ENCODE measurements at places on chromosomes 4 and X.

GRCh38 chrX:1423215-1423614, 29.5 kb downstream of the ASMTL start:
- no peak for DNase-seq

DNA sequence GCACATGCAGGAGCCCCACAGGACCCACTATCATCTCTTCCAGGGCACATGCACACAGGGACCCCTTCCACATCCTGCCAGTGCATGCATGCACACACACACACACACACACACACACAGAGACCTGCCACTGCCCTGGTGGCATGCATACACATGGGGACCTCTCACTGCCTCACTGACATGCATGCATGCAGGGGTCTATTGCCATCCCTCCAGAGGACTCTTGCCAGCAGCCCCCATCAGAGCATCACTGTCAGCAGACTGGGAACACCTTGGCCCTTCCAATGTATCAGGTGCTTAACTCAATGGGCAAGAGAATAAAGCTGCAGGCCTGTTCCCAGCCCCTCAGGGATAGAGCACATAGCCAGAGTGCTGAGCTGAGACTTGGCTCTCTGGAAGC, 433.6 kb upstream of the PPP1R2C start:
- DNase-seq = no peak

GRCh38 chr4:128686810-128687209, 122.7 kb upstream of the JADE1 start:
- no peak for DNase-seq

DNA sequence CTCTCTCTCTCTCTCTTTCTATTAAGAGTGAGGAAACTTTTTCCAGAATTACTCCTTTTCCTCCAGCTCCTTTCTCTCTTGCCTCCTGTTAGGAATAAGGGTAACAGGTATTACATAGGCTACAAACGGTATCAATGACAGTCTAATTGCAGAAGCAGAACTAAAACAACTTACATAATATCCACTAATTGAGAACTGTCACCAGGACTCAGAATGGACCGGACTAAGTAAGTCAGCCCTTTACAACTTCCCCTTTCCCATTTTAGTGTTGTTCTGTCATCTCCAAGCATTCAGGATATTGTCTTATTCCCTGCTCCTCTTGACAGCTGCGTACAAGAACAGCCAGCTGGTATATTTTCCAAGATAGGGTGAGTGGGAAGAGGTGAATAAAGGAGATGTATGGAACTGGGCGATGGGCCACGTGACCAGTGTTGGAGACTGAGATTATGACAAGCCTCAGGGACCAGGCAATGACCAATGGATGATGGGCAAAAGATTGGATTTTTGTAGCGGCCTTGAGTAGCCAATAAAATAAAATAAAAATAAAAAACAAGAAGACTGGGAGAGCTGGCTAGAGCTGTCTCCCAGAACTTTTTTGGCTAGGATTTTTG, 2.3 kb upstream of the FNIP2 start:
- no peak for DNase-seq

DNA sequence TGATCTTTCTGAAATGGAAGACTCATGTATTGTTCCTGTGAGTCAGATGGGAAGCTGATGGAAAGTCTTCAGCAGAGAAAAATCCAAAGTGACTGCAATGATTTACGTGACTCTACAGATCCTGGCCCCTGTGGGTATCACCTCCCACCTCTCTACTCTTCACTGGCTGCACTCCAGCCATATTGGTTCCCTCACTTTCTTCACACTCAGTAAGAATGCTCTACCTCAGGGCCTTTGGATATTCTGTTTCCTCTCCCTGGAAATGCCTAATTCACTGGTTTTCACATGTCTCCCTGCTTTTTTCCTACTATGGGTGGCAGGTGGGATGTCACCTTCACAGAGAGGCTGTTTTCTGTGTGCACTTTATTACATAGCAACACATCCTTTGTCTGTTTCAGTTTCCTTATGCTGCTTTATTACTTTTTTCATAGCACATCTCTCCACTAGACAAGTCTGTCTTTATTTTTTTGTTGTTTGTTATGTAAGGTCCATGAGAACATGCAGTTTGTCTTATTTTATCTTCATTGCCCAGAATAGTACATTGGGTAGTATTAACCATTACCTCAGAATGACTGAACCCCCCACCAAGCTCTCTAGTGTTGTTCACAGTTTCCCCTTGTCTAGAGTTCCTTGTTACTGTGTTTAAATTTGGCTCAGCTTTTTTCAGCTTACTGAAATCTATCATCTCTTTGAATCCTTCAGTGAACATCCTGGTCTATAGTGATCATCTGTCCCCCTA, 57.6 kb upstream of the CLNK start:
- no peak for DNase-seq

DNA sequence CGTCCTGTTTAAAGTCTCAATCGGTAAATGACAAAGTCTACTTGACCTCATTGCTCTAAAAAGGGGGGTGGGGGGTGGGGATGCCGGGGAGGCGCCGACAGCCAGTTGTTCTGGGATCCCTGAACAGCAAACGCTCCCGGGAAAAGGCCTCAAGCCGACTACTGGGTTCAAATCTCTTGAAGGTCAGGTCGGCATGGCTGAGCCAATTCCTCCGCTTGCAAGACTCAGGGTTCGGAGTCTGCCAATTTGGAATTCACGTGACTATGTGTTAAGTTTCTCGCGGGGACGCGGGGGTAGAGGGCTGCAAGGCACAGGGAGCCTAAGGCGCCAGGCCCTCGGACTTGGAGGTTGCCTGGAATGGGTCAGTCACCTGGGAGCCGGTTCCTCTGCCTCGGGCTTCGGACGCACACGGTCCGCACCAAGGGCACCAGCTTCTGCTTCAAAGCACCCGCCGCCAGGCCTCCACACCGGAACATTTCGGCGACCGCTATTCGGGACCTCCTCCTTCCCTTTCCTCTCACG, 399 bp downstream of the AIFM1 start:
- no peak for DNase-seq

GRCh38 chrX:39563178-39563577, 534.6 kb downstream of the BCOR start:
- DNase-seq = no peak

- DNase-seq = peak; percentile 32
Measured at GRCh38 chr4:78644744-78645330, 93.3 kb downstream of the ANXA3 start.

DNA sequence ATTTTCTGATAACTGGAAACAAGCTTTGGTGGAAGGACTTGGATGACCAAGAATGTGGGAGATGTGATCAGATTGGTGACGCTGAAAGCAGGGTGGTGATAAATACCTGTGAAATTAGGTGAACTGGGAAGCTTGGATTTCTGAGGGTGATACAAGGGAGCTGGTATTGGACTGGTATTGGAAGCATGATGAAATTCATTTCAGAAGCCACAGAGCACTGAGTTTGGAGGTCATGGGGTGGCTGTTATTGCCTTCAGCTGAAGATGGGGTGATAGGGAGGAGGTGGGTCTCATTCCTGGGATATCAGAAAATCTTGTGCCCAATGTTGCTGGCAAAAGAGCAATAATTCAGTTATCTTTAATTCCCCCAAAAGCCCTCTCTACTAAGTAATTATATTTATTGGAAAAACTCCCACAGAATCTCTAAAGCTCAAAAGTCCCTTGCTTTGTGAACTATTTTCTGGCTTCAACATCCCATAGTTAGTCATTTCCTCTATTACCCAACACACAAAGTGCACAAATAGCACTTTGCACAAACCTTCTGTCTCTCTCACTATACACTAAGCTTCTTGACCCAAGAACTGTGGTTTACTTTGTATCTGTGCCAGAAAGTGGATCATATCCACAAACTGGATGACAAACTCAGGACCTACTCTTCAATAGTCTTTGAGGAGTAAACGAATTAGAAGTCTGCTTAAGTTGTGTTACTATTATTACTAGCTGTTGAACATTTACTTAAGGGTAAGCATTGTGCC, 23.1 kb upstream of the CAMK2D start:
- DNase-seq = no peak

- no peak for DNase-seq
Measured at GRCh38 chrX:34467437-34467836, 189.6 kb downstream of the TMEM47 start.

- no peak for DNase-seq
Measured at GRCh38 chr4:13174001-13174400, 310.1 kb downstream of the RAB28 start.

GRCh38 chr4:188297873-188298272, 158.6 kb downstream of the TRIML1 start:
- no peak for DNase-seq

GRCh38 chr4:164345756-164346155, 408.2 kb upstream of the SMIM31 start:
- no peak for DNase-seq
